ENCODE measurements at places on chromosomes 1 and 21. TPM values are rescaled to one million over a fixed set of nuclear protein-coding genes. Genes with fewer than 3 reads are reported as not detected.

Gene AMY1C
- total RNA-seq: not detected

Gene ZNF648
- 0.38 TPM for total RNA-seq

Gene MYOG
- total RNA-seq: not detected

Gene PKLR
- total RNA-seq: not detected

Gene KCNJ10
- total RNA-seq: not detected

Data from A375 (cell line).